ENCODE measurements at places on chromosomes 13 and 19.

GRCh38 chr13:35835989-35836388 lies 295.2 kb downstream of the DCLK1 start:
- DNase-seq = no peak

DNA sequence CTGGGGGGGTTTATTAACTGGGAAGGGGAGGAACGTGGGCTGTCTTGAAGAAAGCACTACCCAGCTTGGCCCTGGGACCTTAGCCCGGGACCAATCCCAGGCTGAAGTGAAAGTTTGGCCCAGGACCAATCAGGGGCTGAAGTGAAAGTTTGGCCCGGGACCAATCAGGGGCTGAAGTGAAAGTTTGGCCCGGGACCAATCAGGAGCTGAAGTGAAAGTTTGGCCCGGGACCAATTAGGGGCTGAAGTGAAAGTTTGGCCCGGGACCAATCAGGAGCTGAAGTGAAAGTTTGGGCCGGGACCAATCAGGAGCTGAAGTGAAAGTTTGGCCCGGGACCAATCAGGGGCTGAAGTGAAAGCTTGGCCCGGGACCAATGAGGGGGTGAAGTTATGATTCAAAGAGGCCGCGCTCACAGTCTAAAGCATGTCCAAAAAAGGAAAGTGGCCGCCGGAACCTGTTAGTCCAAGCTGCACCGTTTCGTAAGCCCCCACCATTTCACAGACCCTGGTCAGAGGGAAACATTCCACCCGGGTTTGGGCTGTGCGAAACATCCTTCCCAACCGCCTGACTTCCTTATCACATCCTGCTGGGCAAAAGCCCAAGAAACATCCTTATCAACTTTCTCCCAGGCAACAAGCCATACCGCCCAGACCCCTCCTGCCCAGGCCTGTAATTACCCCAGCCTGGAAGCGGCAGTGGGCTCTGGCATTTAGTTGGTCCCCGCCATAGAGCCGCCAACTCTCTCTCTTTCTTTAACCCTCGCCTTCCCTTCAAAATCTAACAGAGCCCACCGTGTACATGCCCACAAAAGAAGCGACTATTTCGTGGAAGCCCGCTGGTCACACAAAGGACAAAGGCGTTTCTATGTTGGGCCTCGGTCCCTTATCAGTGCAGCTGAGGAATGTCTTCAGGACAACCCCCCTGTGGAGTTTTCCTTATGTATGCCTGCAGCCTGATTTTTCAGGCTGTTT lies 1.1 kb downstream of the ZNF850 start:
- peak; percentile 29 for DNase-seq

- no peak for DNase-seq
These were observed 33.7 kb downstream of the SHISA2 start for GRCh38 chr13:26017932-26018665.

GRCh38 chr13:45882626-45883025 lies 31.1 kb upstream of the SIAH3 start:
- DNase-seq = no peak

GRCh38 chr13:61040181-61040580 lies 375.5 kb downstream of the PCDH20 start:
- DNase-seq = no peak

DNA sequence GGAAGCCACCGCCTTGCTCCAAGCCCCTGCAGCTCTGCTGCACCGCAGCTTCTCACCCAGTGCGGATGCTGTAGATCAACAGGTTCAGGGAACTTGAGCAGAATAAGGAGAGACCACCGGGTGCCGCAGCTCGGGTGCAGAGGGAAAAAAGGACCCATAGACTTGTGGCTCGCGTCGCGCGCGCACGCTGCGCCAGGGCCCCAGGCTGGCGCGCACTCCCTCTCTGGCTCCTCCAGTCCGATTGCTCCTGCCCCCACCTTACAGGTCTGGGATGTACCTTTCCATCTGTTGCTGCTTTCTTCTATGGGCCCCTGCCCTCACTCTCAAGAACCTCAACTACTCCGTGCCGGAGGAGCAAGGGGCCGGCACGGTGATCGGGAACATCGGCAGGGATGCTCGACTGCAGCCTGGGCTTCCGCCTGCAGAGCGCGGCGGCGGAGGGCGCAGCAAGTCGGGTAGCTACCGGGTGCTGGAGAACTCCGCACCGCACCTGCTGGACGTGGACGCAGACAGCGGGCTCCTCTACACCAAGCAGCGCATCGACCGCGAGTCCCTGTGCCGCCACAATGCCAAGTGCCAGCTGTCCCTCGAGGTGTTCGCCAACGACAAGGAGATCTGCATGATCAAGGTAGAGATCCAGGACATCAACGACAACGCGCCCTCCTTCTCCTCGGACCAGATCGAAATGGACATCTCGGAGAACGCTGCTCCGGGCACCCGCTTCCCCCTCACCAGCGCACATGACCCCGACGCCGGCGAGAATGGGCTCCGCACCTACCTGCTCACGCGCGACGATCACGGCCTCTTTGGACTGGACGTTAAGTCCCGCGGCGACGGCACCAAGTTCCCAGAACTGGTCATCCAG lies 964 bp downstream of the PCDH17 start:
- no peak for DNase-seq

GRCh38 chr19:43765109-43765876 lies 10.5 kb upstream of the SMG9 start:
- DNase-seq = peak; percentile 81

- DNase-seq = no peak
These were observed 1.4 kb upstream of the BST2 start for GRCh38 chr19:17406887-17407196.

DNA sequence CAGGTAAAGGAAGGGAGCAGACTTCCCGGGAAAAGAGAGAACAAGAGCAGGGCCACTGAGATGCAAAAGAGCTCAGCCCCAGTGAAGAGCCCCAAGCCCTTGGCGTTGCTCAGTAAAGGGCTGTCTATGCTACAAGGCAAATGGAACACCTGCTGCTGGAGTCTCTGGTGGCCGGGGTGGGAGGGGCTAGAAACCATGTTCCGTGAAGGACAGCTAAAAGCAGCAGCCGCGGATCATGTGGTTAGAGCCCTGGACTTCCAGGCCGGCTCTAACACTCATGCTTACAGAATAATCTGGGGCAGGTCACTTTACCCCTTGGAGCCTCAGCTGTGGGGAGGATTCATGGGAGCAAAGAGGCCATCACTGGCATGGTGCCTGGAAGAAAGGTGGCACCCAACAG lies 17.8 kb downstream of the POU2F2 start:
- DNase-seq = no peak

DNA sequence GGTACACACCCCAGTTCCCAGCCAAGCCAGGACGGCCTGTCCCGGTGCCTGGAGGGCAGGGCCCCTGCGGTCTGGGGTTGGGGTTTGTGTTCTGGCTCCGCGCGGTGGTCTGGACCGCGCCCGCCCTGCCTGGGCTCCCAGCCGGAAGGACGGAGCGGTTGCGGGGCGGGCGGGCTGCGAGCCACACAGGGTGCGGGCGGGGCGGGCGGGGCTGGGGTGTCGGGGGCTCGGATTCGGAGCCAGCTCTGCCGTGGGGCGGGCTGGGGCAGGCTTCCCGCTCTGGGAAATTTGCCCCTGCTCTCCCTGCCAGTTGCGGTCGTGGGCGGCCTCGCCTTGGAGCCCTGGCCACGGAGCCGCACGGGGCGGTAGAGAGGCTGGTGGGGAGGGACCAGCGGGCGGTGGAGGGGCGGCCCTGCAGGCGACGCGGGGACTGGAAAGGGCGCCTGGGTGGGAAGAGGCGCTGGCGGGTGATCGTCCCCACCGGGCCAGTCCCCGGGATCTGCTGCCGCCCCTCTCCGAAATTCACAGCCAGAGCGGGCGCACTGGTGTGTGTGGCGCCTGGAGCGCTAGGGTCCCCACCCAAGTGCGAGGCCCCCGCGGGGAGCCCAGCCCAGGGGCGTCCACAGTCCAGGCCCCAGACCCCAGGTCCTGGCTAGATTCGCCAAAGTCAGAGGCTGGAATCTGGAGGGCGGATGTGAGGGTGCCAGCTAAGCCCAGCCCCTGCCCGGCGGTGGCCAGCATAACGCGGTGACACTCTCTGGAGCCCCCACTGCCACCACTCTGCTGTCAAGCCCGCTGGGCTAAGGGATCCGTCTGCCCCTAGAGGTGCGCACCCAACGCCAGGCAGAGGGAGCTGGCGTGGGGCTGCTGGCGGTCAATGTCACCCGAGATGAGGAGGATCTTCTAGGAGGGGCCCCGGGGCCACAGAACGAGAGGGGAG lies 11.0 kb upstream of the ZNF492 start:
- DNase-seq = no peak

Measured in epithelial cell of prostate (primary cell).